ENCODE measurements at places on chromosomes 5 and 9.

GRCh38 chr5:180099733-180100611 lies 28.4 kb upstream of the RNF130 start:
- no peak for DNase-seq

DNA sequence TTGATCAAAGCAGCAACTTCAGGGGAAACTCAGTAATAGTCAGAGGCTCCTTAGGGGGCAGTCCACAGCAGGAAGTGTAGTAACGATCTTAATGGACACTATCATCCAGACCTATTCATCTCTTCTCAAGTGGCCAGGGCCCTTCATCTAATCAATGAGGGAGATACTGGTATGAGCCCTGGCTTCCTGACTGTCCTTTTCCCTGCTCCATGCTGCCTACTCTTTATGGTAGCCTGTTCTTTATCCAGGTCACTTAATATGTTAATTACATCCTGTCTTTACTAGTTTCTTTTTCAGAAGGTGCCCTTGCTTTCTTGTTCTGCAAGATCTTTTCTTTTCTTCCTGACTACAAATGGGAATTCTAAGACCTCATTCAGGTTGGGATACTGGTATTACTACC lies 197.1 kb downstream of the CAVIN4 start:
- no peak for DNase-seq

- DNase-seq: no peak
Measured at GRCh38 chr5:138595180-138595795, 20.1 kb upstream of the HSPA9 start.

DNA sequence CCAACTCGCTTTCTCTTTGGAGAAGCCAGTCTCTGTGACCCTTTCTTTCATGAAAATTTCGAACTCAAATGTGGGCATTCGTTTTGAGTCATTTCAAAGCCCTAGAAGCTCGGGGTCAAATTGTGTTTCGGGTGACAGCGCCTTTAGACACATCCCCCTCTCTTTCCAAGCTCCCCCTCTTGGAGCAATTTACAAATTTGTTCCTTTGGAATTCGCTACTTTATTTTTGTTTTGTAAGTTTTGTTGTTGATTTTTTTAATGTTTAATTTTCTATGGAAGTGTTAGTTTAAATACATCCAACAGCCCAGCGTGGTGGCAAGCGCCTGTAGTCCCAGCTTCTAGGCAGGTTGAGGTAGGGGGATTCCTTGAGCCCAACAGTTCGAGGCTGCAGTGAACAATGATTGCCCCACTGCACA lies 4.6 kb upstream of the BARX1 start:
- no peak for DNase-seq

DNA sequence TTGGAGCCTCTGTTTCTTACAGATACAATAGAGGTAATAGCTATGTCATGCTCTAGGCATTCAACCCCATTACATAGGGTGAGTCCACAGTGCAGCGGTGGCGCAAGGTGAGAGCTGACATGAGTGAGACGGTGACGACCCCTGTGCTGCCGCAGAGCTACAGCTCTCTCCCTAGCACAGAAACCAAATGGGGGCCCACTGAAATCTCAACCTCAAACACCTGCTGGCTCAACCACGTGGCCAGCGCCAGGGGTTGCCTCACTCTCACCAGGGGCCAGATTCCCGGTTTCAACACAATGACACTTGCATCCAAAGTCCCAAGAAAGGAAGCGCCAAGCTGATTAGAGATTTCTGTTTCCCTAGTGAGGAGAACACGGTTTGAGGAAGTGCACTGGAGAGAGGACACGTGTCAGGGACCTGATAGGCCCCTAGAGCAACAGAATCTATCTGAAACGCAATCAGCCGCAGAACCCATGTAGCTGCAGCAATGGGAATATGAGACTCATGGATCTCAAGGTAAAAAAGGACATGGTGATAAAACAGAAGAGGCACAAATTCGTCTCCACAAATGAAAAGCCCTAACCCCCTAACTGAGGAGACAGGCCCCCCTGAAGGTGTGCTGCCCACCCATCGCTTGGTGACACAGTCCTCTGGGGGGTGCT lies 114.3 kb downstream of the CRB2 start:
- no peak for DNase-seq

- no peak for DNase-seq
Measured at GRCh38 chr9:87889882-87890252, 7.2 kb downstream of the SPATA31E1 start.

- DNase-seq: no peak
Measured at GRCh38 chr5:45672271-45672670, 23.9 kb downstream of the HCN1 start.

DNA sequence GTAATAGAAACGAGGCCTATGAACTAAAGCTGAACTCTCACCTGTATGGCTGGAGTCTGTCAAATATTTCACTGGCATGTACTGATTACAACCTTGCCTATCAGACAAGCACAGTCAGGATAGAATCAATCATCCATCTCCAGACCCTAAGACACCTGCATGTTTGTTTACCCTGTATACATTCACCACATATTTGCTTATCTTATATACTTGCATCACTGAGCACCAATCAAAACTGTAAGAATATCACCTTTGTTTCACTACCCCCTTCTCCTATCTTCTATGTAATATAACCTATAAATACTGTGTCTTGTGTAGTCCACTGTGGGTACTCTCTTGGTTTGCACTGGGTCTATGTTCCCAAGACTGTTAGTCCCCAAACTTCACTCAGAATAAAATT lies 1085.7 kb downstream of the TAF11L14 start:
- no peak for DNase-seq

DNA sequence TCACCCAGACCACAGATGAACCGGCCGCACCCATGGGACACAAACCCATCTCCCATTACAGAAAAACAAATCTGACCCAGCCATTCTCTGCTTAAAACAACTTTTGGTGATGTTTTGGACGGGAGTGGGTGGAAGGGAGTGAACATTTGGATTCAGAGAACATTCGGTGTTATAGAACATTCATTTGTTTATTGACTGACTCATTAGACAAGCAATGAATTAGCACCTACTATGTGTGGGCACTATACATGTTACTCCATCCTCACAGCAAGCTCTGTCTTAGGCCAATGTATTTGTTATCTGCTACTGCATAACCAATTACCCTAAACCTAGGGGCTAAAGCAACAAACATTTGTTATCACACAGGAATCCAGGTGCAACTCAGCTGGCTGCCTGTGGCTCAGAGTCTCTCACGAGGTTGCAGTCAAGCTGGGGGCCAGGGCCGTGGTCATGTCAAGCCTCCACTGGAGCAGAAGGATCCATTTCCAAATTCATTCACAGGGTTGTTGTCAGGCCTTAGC lies 5.1 kb upstream of the ERGIC1 start:
- no peak for DNase-seq

DNA sequence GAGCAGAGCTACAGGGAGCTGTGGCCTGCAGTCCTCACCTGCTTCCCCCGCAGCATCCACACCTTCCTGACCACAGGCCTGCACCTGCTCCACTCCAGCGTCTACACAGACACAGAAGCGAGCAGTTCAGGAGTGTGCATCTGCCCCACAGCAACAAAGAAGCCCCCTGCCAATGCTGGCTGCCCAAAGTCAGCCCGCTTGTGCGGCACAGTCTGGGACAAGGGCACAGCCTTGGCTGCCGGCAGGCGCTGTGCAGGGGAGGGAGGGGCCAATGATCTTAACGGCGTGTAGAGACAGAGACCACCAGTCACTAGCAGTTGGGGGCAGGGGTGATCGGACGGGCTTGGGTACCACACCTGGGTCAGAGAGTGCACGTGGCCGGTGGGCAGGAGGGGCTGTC lies 6.6 kb downstream of the BRD9 start:
- DNase-seq: no peak

- no peak for DNase-seq
Measured at GRCh38 chr5:66281294-66281693, 137.2 kb downstream of the SREK1 start.

DNA sequence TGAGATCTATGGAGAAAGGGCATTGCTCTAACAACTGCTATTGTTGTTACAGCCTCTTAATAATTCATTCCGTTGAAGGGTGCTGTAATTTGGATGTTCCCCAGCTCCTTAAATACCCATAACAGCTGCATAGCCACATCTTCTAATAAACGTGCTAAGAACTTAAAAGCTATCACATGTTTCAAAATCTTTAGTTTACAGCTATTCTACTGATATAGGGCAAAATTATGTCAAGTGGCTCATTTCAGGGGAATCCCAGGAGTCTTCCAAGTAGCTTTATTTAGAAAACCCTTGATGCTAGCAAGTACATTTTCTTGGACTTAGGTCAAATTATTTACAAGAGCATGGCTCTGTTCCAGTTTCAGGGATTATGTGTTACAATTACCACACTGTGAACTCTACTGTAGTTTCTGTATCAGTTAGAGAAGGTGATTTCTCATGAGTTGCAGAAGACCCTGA lies 990.4 kb upstream of the ACO1 start:
- peak; percentile 99 for DNase-seq

- DNase-seq: no peak
Measured at GRCh38 chr9:93665128-93665636, 88.8 kb downstream of the PHF2 start.

GRCh38 chr9:85115473-85115872 lies 445.9 kb downstream of the NTRK2 start:
- DNase-seq: no peak

- no peak for DNase-seq
Measured at GRCh38 chr5:153809166-153809565, 229.5 kb downstream of the FAM114A2 start.

GRCh38 chr5:115289104-115289503 lies 7.3 kb downstream of the CCDC112 start:
- DNase-seq: no peak

- no peak for DNase-seq
Measured at GRCh38 chr5:78738693-78739300, 90.2 kb upstream of the LHFPL2 start.

DNA sequence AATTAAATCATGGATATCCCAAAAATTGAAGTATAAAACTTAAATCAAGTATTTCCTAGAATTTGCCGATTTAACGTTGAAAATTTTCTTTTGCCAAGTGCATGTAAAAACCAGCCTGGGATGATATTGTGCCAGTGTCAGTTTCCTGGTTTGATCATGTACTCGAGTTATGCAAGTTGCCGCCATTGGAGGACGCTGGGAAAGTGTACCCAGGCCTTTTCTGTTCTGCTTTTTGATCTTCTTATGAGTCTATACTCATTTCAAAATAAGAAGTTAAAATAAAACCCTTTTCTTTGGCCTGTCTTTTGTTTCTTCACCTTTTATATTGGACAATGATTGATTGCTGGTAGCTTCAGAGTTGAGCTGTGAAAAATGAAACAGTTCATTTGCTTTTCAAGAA lies 93.1 kb upstream of the NFIL3 start:
- DNase-seq: no peak

DNA sequence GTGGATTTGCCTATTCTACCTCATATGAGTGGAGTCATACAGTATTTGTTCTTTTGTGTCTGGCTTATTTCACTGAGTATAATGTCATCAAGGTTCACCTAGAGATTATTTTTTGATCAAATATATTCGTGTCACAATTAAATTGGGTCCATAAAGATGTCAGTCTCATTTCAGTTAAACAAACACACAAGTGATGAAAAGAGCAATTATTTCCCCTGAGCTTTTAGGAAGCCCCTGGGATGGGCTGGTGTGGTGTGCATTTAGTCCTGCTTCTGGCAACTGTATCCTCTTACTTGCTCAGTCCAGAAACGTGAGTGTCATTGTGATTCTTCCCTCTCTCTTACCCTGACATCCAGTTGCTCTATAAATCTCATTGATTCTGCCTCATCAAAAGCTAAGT lies 52.8 kb upstream of the CARTPT start:
- no peak for DNase-seq

DNA sequence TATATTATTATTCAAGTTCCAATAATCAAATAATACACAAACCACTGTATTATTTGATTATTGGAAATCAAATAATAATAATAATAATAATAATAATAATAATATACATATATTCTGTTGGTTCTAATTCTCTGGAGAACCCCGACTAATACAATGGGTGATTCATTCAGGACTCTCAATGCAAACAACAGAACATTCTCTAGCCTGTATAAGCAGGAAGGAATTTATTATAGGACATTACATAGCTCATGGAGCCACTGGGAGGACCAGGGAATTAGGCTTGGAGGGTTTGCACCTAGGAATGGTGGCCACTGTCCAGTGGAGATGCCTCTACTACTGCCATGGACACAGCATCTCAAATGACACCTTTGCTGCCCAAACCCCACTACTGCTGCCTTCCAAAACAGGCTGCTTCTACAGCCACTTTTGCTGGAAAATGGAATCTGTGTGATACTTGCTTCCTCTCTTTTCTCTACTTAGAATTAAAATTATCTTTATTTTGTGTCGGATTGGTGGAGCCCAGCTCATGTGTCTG lies 25.9 kb downstream of the PTGS1 start:
- DNase-seq: no peak

GRCh38 chr9:92503156-92503555 lies 20.9 kb upstream of the ASPN start:
- DNase-seq: no peak

GRCh38 chr5:14696057-14696456 lies 31.5 kb downstream of the OTULIN start:
- DNase-seq: no peak

GRCh38 chr9:134620751-134621557 lies 20.6 kb upstream of the COL5A1 start:
- DNase-seq: no peak

GRCh38 chr5:105963696-105964255 lies 1707.0 kb downstream of the EFNA5 start:
- no peak for DNase-seq

DNA sequence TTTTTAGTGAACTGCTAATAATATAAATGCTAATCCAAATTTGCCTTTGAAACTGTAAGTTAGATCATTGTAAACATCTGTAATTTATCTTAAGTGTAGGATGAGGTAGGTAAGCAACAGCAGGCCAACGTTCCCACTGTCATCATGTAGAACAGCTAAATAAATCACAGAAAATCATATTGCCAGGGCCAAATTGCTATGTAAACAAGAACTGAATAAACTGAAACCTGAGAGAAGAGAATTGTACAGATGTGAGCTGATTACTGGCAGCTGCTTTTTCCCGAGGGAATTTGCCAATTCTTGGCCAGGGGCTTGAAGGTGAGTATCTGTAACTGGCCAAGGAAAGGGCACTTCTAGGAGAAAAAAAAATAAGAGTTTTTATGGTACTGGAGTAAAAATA lies 97.6 kb downstream of the CDH10 start:
- no peak for DNase-seq

DNA sequence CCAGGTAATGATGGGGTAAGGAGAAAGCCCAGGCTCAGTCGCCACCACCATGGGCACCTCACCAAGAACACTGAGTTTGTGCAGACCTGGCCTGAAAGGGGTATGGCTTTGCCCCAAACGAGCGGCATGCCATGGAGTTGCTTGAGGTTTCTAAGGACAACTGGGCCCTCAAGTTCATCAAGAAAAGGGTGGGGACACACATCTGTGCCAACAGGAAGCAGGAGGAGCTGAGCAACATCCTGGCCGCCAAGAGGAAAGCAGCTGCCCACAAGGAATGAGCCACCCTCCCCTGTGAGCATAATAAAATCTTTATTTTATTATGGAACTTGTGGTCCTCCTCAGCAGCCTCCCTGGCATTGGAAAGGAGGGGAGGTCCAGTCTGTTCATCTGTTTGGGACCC lies 23.8 kb downstream of the CD14 start:
- DNase-seq: no peak

- no peak for DNase-seq
Measured at GRCh38 chr9:136511670-136512592, 29.1 kb upstream of the SEC16A start.

GRCh38 chr9:1979741-1980367 lies 35.3 kb upstream of the SMARCA2 start:
- peak; percentile 52 for DNase-seq

- DNase-seq: peak; percentile 24
Measured at GRCh38 chr5:68482199-68482598, 266.6 kb downstream of the PIK3R1 start.
